Stromal cell of bone marrow (primary cell): ENCODE measurements at places on chromosomes 3 and 15.

GRCh38 chr3:77102951-77103769 is 63.3 kb downstream of the ROBO2 start:
- DNase-seq = no peak

- DNase-seq = no peak
Observed at GRCh38 chr15:83973816-83974215, 261.8 kb upstream of the GOLGA6L4 start.

DNA sequence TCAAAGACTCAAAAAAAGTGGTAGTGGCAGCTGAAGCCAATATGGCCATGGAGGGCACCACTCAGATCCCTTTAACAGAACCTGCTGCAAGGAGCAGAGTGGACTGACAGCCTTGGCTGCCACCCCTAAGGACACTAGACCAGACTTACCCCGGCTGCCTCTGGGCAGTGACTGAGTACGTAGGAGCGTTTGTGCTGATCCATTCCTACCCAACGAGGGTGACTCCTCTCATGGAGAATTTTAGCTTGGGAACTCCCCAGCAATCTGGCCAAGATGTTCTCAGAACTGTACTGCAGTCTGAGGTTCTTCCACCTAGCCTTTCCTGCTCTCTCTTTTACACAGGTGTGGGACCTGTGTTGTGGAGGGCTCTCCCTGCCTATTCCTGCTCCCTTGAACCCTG is 22.1 kb downstream of the CLEC3B start:
- DNase-seq = no peak

DNA sequence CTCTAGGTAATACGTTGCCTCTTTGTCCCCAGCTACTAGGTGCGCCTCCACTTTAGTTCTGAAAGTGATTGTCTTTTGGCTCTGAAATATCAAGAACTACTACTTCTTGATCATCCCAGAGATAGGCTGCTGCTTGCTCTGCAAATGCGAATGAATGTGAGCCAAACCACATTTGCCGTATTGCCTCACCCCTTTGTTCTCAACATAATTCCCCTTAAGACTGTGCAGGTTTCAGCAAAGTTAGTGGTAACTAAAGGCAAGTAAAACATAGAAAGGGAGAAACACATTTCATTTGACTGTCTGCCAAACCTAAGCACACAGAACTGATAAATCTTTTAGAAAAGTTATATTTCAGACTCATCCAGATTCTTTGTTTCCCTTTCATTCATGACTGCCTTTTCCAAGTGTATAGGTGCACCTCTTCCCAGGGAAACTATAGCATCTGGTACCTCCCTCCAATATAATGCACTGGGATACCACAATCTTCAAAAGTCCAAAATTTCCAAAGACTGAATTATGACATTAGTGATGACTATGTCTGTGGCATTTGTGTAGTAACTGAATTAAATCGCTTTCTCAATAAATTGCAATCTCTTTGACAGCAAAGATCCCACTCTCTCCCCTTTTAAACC is 720.6 kb upstream of the CBLB start:
- DNase-seq = peak; percentile 35

DNA sequence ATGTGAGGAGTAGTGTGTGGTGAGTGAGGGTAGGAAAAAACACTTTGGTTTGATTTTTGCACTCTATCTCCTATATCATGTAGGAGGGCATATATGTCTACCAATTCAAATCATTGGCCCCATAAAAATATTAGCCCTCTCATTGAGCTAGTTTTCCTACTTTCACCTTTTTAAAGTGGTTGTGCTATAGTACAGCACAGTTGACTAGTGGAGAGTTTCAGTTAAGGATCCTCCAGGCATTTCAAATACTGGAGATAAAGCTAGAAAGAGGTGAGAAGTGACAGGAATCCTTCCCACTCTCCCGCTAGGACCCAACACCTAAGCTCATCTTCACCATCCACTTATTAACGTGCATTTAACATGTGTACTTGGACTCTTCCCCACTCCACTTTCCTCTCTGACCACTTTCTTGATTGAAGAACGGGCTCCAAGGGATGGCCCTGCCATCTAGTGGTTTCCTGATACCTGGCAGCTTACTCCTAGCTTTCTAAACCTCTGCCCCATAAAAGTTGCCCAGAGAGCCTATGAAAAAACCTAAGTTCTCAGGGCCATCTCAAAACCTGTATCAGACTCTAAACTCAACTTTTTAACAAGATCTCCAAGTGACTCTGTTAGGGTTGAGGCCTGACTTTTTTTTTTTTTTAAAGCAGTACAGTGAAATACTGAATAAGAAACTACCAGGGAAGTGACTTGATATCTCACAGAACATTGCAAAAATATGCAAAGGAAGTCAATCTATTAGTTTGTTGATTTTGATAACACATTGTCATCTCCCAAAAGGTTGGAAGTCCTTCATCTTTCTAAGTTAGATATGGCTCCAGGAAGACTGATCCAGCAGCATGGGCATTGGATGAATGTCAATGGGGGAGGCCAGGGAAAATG is 17.9 kb downstream of the IL12A start:
- DNase-seq = peak; percentile 57

- DNase-seq = no peak
Observed at GRCh38 chr3:46091046-46091445, 63.8 kb upstream of the XCR1 start.

GRCh38 chr3:188400494-188401243 is 246.7 kb downstream of the LPP start:
- no peak for DNase-seq

DNA sequence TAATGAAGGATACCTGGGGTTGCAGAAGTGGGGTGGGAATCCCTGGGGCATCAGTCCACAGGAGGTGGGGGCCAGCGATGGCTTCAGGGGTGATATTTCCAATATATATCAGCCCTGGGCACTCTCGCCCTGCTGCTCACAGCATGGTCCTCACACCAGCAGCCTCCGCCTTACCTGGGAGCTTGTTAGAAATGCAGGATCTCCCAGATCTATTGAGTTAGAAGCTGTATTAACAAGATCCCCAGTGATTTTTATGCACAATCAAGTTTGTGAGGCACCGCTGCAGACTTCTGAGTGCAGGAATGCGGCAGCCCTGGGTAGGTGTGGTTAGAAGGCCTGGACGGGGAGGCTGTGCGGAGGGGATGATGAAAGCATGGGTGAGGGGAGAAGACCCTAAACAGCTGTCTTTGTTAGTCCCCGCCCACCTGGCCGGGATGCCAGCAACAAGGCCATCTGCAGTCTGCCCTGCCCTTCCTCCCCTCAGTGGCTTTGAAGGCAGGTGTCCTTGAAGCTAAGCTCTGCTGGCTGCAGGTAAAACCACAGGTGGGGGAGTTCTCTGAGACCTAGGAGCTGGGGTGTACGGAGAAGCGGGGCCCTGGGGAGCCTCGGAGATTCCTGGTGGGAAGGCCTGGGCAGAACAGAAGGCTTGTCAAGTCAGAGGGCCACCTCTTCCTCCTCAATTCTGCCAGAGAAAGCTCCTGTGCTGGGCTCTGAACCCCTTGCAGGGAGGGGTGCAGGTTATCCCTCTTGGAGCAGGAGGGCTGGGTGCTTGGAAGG is 11.4 kb downstream of the FAM107A start:
- no peak for DNase-seq

- DNase-seq = no peak
Observed at GRCh38 chr15:96804754-96805153, 474.3 kb downstream of the NR2F2 start.

- peak; percentile 3 for DNase-seq
Observed at GRCh38 chr3:148459931-148460513, 237.7 kb upstream of the AGTR1 start.

- no peak for DNase-seq
Observed at GRCh38 chr15:39851500-39852092, 68.5 kb downstream of the GPR176 start.

DNA sequence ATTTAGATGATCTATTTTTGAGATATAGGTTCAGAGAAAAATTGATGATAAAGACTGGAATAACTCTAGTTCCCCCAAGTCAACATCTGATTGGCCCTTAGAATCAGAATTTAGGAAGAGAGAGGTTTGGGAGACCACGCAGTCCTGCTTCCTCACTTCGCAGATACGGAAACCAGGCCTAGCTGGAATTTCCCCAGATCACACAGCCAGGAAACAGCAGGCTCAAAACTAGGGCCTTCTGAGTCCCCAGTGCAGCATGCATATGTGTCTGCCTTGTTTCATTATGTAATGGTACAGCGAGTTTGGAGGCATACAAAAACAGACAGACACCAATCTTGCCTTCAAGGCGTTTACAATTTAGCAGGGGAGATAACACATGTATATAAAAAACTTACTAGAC is 177.1 kb upstream of the ICE2 start:
- DNase-seq = no peak

DNA sequence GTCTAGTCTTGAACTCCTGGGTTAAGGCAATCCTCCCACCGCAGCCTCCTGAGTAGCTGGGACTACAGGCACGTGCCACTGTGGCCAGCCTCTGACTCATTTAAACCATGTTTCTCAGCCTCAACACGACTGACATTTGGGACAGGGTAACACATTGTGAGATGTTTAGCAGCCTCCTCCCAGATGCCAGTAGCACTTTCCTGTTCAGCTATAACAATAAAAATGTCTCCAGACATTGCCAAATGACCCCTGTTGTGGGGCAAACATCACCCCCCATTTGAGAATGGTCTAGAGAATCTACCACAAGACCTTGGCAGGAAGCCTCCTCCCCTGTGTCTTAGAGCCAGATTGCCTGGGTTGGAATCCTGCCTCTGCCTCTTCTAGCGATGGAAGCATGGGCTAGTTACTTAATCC is 8.4 kb downstream of the TMEM40 start:
- DNase-seq = peak; percentile 81

GRCh38 chr3:28210968-28211713 is 30.3 kb upstream of the CMC1 start:
- DNase-seq = no peak

DNA sequence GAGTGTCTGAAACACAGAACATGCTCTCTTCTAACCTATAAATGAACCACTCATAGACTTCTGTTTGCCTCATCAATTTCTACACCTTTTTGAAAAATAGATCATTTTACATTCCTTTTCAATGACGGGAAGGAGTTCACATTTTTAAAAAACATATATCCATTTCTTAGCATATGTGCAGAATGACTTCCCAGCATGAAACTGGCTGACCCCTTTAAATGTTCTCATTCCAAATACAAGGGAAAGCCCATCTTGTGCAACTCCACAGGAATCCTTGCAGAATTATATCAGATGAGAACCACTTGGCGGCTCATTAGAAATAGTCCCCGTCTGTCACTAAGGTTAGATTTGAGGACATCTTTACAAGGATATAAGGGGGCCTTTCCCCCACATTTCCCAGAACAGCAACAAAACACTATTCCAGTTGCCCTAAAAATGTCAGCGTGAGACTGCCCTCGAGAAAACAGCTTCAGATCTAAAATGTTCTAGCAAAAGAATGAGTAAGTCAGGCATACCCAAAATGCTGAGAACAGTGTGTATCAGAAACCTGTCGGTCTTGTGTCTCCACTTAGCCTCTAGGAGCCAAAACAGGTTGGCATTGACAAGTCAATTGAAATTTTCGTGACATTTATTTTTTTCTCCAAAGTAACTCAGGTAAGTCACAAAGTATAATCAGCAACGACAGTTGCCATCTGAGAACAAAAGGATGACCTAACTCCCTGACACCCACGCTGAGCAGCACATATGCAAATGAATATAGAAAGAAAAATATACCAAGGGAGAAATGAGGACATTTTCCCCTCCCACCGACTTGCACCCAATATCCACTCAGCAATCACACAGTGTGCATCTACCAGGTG is 63.1 kb downstream of the FOXP1 start:
- DNase-seq = no peak
